ENCODE measurements at places on chromosomes 12 and 14.

DNA sequence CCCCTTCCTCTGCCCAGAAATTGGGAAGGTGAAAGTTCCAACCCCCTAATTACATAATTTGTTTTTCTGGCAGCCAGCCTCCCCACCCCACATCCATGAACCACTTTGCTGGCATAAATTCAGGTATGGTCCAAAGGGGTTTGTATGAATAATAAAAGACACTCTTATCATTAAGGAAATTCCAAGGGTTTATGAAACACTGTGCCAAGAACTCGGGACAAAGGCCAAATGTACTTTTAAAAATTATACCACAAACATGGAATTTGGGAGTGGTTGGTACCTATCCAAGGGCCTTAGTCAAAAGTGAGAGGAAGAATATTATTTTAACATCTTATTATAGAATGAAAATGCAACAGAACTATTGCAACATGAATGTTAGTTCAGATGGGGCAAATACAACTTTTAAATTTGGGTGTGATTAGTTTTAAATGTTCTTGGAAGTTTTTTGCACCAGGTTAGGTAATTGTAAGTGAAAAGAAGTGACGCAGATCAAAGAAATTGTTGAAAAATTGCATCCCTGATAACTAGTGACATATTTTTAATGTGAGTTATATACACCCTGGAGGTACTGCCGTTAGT, 217.8 kb downstream of the TMEM117 start:
- DNase-seq, result no peak

DNA sequence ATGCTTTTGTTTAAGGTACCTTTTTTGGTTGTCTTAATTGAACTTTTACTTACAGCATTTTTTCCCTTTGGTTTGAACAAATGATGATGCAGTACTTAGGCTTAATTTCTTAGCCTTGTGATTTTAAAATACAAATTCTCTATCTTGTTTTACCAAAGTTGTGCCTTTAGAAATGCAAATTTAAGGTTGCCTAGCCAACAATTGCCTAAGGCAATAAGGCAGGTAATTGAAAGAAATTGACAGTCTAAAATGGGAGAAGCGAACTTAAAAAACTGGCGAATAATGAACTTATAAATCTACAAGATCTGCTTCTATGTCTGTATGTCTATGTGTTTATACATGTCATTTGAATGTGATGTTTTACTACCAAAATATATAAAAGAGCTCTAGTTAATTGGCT, 23.6 kb upstream of the CD69 start:
- DNase-seq, result no peak

DNA sequence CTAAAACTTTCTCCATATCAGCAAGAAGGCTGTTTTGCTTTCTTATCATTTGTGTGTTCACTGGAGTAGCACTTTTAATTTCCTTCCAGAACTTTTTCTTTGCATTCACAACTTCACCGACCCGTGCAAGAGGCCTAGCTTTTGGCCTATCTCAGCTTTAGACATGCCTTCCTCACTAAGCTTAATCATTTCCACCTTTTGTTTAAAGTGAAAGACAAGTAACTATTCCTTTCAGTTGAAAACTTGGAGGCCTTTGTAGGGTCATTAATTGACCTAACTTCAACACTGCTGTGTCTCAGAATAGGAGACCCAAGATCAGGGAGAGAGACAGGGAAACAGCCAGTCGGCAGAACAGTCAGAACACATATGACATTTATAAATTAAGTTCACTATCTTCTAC, 39.3 kb downstream of the BBS10 start:
- DNase-seq, result no peak

DNA sequence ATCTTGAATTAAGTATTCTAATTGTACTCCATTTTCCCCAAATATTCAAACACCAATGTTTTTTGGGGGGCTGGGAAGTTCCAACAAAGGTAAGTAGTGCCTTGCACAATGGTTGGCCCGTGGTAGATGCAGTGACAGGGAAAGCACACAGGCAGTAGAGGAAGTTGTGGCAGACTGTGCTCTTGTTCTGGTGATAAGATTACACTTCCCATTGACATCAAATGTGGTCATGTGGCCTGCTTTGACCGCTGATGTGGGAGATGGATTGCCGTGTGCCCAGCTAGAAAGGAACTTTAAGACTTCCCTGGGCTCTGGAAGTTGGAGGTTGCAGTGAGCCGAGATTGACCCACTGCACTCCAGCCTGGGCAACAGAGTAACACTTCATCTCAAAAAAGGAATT, 223.8 kb downstream of the VRK1 start:
- no peak for DNase-seq

GRCh38 chr12:96489392-96490056, at the start of gene CFAP54:
CFAP54 (plus strand) TSS chr12:96489577; CDS start chr12:96489610, 33 bp downstream.
- DNase-seq, result peak; percentile 83

DNA sequence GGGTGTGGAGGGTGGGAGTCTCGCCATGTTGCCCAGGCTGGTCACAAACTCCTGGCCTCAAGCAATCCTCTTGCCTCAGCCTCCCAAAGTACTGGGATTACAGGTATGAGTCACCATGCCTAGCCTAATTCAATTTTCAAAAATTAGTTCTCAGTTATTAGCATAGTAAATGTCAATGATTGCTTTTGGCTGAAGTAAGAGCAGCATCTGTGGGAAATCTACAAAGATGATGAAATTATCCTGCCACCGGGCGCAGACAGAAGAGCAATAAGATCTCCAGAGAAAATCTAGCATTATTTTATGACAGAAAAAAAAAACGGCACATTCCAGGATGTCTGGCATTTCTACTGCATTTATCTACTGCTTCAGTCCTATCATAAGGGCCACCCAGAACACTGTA, 97.9 kb upstream of the DAAM1 start:
- no peak for DNase-seq

GRCh38 chr12:113709456-113709855, 237.8 kb upstream of the LHX5 start:
- no peak for DNase-seq

GRCh38 chr14:60508707-60509437, at the start of gene SIX6:
SIX6 (plus strand) TSS chr14:60509146; CDS start chr14:60509399, 253 bp downstream.
- DNase-seq, result no peak

GRCh38 chr12:91577586-91578539, 395.2 kb upstream of the DCN start:
- DNase-seq, result no peak

DNA sequence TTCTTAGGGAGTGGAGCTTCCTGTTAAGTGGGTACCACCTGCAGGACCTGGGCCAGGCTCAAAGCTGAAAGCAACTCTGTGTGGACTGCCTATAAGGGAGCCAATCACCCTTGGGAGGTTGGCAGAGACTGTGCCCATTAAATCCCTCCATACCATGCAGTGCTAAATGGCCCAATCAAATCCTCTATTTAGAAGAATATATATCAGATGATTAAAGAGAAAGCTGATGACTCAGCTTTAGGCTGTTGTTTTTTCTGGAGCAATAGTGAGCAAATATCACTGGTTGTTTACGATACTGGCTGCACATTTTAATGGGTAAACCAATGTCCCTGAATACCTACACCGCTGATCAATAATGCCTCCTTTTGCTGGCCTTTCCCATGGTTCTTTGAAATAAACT, 101.3 kb downstream of the TMX1 start:
- DNase-seq, result no peak

DNA sequence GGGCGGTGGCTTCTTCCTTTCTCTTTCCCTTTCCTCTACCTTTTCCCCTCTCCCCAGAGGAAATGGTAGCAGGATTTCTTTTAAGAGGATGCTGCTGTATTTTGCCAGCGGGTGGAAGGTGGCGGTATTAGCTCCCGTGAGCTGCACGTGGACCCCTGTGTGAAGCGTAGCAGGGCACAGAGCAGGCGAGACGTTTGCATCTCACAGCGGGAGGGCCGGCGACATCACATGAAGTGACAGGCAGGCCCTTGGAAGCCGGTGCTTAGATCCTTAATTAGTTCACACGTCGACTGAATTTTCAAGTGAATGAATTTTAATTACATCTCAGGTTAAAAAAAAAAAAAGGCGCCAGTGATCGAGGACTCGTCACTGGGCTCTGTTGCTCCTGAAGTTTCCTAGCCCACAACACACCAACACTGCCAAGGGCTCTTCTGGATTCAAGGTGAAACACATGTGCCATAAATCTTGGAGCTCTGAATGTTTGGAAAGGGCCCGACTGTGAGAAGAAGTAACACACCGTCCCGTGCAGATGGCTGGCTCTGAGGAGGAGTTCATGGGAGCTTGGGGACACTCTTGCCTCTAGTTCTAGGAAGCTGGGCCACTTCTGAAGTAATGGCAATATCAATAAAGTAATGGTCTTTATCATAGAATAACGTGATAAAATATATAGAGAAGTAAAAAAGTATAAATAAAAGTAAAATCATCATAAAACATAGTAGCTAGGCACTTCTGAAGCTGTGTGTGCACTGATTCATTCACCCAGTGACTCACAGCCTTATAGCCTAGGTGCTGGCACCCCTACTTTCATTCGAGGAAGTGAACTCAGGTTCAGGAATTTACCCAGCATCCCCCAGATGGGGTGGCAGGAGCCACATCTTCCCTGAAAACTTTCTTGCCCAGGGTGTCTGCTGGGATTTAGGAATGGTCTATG, 75.3 kb downstream of the AACS start:
- no peak for DNase-seq

GRCh38 chr14:54177019-54177418, 219.8 kb upstream of the CDKN3 start:
- DNase-seq, result no peak

- DNase-seq, result no peak
Observed at GRCh38 chr12:29158115-29158763, 9.2 kb downstream of the FAR2 start.

DNA sequence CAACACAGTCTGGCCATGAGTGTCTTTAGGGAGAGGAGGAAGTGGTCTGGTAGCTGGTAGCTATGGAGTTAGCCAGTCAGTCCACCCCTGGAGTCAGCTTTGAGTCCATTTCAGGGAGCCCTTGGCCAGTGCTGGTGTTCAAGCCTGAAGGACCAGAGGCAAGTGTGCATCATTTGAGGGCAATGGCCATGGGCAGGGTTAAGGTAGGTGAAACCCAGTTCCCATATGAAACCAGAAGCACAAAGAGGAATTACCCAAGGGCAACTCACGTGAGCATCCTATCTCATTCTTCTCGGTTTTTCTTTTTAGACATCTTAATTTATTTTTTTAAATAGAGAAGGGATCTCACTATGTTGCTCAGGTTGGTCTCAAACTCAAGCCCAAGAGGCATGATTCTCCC, 61.3 kb upstream of the ACTN1 start:
- DNase-seq, result no peak

GRCh38 chr12:67773896-67774295, 125.4 kb downstream of the DYRK2 start:
- no peak for DNase-seq

- DNase-seq, result peak; percentile 31
Observed at GRCh38 chr12:8644345-8645248, 18.0 kb downstream of the MFAP5 start.

DNA sequence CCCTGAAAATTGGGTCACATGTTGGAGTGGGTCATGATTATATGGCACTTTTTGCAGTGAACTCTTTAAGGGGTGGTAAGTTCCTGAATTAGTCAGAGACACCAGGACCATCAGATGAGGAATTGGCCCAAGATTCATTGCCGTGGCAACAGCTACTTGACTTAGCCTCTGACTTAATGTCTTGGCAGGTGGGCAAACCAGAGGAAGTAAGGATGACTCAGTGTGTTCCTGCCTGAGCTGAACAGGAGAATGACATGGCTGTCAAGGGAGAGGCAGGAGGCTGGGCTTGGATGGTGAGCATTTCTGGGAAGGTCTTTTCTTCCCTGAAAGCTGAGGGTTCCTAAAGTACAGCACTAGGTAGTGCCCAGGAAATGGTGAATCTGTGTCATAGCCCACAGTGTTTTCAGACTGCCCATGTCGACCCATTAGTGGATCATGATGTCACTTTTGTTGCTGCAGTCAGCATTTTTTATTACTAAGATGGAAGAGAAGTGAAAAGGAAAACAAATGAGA, 170.1 kb upstream of the PWP1 start:
- peak; percentile 50 for DNase-seq

DNA sequence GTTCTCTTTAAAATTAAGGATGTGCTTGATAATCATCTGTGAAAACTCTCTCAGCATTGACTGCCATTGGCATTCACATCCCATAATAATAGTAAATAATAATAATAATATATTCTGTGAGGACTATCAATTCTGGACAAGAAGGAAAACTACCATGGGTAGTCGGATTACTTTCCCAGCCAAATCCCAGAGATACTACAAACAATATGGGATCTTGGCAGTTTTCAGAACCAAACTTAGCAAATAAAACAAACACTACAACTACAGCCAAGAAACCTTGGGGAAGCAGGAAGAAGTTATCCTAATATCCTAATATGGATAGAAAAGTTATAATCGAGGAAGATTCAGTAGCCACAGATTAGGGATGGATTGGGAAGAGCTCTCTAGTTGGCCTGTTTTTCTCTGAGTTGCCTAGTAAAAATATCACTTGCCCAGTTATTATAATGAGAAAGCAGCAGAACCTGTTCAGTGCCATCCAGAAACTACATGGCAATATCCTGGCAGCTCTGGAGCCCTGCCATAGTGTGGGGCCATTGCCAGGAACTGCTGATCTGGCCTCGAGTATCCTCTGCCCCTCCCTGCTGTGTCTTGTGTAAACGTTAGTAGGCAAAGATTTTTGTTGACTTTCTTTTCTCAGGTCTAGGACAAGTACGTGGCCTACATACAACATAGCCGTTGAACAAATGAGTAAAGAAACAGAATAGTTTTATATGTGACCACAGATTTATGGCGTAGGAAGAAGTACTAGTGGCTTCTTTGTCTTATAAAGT, 193.5 kb downstream of the SLC2A13 start:
- DNase-seq, result no peak

DNA sequence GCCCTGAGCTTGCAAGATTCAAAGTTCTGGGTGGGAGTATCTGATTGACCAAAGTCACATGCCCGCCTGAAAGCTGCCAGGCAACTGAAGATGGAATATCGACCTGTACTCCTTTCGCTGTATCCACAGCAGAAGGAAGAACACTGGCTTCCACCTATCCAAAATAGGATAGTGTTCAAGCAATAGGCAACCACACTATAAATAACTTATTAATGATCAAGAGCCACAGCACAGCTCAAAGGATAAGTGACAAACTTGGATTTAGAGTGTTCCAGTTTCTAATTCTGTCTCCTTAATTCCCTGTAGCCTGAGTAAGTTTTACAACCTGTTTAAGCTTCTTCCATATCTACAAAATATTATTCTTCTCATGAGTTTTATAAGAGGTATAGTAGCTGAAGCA, 89.9 kb downstream of the TAOK3 start:
- DNase-seq, result no peak

DNA sequence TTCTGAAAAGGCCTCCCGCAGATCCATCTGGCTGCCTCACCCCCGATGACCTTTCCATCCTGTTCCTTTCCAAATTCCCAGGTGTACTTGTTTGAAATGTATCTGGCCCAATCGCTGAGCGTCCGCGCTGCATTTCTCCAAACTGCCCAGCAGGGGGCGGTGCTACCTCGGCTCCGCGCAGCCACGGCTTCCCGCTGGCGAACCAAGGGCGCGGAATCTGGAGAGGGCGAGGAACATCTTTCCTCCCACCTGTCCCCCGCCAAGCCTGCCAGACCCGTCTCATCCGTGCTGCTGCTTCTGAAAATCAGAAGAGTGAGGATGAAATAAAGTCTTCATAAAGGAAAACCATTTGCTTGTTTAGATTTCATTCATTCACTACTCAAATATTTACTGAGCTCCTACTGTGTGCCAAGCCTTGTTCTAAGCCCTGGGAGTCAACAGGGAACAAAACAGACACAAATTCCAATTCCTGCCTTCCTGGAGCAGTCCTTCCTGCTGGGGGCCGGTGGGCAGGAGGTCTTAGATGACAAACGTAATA, 16.8 kb upstream of the MYL2 start:
- DNase-seq, result no peak

All from NK-92 treated with Interleukin-12 subunit alpha and Interleukin-12 subunit beta, amount 100 ng/mL, for 24 hours (cell line).